Urinary bladder (tissue), 4 donors: ENCODE measurements at places on chromosomes 2 and 18.

- no peak for DNase-seq
Observed at GRCh38 chr2:104794441-104794840, 59.5 kb upstream of the POU3F3 start.

DNA sequence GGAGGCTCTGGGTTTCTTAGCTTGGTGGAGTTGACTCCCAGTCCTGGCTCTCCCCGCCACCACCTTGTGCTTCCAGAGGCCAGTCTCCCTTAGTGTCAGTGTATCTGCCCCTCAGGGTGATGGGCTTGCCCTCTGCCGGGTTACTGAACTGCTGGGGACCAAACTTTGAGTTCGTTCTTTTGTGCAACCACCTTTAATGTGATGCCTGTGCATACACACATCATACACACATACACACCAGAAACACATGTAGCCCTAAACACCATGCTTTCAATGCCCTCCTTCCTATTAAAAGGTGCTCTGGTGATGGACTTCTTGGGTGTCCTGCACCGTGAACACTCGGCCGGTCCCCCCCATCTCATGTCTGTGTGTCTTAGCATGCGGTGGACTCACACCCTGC lies 315.1 kb upstream of the EPAS1 start:
- DNase-seq = no peak

DNA sequence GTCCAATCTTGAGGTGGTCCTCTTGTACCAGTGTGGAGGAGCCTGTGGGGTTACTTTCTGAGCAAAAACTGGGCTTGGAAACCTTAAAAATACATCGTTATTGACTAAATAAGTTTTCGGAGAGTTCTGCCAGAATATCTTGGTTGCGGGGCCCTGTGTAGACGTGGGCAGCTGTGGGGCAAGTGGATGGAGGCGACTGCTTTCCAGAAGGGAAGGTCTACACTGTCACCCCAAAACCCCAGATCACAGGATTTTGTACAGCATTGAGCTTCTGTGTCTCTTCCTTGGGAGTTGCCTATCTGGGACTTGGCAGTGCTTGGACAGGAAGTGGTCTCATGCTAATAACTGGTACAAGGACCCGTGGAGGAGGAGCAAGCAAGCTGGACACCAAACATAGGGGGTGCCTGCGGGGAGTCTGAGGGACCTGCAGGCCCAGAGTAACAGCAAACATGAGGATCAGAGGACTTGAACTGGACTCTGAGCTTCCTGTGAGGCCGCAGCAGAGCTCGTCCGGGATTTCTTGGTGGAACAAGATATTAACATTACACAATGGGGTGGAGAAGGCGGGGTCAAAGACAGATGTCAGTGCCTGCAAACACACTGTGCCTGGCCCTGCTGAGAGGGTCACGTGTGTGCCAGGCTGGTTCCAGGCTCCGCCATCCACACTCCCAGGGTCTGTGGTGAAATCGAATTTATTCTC lies 48.0 kb upstream of the CTLA4 start:
- DNase-seq = no peak

DNA sequence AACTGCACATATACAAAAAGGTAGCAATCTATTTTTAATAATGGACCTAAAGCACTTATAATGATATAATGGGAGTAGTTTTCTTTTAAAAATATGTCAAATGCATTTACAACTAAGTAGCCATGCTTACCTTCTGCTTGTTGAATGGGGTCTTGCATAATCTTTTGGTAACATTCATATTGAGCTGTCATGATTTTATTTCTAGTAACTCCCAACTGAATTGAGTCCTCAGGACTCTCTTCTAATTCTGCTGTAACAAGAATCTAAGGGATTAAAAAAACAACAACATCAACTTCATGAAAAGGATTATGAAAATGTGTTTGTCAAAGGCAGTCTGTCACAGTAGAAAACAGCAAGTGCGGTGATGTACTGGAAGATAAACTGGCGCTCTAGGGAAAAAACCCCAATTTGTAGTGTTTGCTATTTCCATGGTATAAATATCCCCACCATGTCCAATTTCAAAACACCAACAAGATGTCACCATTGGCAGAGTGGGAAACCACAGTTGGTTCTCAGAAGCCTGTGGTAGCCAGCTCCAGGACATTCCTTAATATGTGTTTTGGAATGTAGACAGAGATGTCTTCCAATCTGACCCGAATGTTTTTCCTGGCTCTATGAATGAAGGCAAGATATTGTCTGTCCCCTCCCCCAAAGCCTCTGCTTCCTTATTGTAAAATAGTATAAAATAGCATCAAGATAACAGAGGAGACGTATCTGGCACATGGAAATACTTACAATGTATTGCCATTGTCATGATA lies 64.8 kb downstream of the CALCRL start:
- DNase-seq = no peak

DNA sequence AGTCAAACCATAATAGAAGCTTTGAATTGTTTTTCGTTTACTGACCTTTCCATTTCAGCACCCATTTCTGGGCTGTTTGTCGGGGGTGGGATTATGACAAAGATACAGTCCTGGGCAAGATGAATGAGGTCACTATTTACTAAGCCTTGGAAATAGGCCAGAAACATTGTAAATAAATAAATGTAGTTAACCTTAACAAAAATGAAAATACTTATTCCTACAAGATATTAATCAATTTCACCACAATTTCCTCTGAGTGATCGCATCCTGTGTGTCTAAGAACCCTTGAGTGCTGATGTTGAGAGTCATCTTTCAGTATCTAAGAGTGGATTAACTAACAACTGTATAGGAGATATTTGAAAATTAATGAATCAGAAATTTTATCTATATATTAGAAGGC lies 14.0 kb downstream of the ITGA4 start:
- DNase-seq = no peak

DNA sequence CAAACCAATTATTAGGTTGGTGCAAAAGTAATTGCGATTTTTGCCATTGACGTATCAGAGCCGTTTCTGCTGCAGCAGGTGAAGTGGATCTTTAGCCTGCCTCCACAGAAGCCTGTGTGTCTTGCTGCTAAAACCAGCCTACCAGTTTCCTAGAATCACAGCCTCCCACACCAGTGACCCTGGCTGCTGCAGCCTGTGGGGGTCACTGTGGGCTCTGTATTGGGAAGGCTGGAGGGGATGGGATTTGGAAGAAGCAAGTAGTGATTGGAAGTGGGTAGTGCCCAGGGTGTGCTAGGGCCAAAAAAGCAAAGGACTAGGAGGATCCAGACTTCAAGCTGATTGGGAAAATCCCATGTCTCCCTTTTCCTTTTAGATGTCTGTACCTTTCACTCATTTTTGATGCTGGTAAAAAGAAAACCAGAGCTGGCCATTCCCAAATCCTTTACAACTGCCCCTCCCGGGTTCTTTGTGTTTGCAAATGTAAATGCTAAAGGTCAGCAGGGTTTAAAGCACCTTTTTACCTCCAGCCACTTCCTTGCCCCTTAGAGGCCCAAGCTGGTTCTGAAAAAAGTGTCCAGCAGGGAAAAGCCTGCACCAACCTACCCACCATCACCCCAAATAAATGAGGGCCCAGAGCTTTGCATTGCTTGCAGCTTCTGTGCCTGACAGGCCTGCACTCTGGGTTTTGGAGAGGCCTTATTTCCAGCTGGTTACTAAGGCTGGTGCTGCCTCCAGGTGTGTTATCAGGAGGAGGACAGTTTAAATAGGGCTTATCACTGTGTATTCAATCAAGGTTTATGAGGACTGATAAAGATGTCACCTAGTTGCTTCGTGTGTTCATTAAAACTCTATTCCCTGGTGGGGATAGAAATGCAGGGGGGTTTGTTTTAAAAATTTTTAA lies 172.0 kb downstream of the MIB1 start:
- DNase-seq = no peak

GRCh38 chr18:49073437-49073836 lies 122.7 kb upstream of the SMAD7 start:
- DNase-seq = no peak

- no peak for DNase-seq
Observed at GRCh38 chr2:36611316-36611990, 13.5 kb upstream of the FEZ2 start.

- no peak for DNase-seq
Observed at GRCh38 chr2:172985139-172985892, 90.3 kb upstream of the MAP3K20 start.

DNA sequence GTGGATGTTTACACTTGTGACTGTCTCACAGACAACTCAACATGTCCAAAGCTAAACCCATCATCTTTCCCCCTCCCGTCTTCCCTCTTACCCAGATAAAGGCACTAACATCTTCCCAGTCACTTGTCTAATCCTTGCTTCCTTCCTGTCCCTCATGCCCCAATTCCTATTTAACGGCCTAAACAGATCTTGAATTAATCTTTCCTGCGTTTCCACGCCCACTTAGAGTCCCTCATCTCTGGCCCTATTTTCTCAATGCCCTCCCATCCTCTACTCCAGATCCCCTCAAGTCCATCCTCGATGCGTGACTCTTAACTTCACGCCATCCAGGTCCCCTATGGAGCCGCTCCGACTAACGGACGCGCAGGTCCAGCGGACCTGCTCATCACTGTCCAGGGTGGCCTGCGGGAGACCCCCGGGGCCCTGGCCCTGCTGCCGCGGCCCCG lies 682 bp upstream of the SCLY start:
- no peak for DNase-seq
